Head of caudate nucleus (tissue), 42 donors: ENCODE measurements at places on chromosomes 5 and 9.
A peak's percentile ranks its signal among the peaks of the same experiment; 100 is the strongest.

DNA sequence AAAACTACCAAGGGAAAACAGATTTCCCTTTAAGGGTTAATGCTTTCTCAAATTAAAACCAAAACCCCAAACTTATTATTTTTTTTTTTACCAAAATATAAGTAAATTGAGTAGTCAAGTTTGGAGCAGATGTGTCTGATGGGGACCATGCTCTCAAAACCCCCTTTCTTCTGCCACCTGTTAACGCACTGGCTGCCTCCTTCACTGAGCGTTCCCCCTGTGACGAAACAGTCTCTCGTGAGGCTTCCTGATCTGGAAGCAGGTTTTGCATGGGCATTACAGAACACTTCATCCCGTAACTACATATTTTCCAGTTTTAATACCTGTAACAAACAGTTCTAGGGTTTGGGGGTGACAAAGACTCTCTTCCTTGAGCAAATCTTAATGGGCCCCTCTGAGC, 59.4 kb downstream of the ANKH start:
- no peak for DNase-seq

DNA sequence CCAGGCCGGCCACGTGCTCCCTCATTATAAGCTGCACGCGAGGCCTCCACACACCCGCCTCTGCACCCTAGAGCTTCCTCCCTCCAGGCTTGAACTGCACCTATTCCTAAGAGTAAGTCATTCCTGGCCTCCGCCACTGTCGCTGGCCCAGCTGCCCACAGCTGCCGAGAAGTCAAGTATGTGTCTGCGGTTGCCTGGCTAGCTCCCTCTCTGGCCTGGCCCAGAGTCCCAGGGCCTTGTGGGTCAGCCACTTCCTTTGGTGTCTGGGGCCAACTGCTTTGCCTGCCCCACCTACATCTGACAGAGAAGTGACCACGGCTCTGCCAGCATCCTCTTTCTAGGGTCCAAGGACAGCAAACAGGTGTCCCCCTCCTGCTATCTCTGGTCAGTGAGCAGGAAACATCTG, 18.3 kb downstream of the ABO start:
- DNase-seq: no peak

GRCh38 chr5:95969651-95970358, 8.2 kb upstream of the ELL2 start:
- no peak for DNase-seq

DNA sequence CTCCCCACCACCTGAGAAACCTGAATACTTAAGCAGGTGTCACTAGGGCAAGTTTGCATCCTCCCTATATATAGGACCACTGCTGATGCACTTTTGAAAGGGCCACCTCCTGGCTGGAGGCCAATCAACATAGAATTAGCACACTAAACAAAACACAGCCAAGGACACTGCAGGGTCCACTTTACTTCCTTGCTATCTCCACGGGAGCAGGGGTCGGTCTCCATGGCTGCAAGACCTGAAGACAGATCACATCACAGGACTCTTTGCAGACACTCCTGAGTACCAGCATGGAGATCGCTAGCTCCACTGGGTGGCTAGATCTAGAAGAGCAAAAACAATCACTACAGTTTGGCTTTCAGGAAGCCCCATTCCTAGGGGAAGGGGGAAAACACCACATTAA, 72.3 kb downstream of the C9orf153 start:
- no peak for DNase-seq

DNA sequence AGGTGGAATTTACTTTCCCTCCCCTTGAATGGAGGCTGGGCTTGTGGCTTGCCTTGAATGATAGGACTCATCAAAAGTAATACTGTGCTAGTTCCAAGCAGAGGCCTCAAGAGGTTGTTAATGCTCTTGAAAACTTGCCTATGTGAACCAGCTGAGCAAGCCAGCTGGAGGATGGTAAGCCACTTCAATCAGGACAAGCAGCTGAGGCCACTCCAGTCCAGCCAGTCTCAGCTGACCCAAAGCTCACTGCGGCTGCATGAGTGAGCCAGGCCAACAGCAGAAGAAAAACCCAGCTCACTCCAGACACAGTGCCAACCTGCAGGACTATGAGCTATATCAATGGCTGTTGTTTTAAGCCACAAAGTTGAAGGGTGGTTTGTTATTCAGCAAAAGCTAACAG, 182.8 kb downstream of the MCTP1 start:
- no peak for DNase-seq

DNA sequence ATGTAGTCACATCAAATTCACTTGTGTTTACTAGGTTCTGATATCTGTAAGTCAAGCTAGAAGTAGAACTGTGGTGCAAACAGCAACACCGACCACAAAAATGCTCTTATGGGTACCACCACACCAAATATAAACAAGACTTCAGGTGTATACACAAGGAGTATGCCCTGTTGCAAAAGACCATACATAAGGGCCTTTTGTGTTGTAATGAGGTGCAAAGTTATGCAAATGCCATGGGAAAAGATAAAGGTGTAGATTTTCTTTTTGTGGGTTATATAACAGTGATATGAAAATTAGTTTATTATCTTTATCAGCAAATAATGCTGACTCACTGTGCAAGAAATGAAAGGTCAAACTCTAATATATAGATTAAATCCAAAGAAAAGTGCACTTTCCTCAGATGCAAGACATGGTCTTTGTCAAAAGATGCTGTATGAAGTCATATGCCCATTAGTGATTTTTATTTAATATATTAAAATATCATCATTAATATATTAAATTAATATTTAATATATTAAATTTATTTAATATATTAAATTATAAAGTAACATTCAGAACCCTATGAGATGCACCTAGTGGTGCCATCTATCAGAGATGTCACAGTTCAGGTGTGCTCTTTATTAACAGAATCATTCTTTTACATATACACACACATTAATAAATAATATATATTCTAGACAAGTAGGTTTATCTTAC, 26.7 kb upstream of the ALDH1A1 start:
- no peak for DNase-seq

GRCh38 chr5:36689225-36689624, 82.8 kb downstream of the SLC1A3 start:
- no peak for DNase-seq

DNA sequence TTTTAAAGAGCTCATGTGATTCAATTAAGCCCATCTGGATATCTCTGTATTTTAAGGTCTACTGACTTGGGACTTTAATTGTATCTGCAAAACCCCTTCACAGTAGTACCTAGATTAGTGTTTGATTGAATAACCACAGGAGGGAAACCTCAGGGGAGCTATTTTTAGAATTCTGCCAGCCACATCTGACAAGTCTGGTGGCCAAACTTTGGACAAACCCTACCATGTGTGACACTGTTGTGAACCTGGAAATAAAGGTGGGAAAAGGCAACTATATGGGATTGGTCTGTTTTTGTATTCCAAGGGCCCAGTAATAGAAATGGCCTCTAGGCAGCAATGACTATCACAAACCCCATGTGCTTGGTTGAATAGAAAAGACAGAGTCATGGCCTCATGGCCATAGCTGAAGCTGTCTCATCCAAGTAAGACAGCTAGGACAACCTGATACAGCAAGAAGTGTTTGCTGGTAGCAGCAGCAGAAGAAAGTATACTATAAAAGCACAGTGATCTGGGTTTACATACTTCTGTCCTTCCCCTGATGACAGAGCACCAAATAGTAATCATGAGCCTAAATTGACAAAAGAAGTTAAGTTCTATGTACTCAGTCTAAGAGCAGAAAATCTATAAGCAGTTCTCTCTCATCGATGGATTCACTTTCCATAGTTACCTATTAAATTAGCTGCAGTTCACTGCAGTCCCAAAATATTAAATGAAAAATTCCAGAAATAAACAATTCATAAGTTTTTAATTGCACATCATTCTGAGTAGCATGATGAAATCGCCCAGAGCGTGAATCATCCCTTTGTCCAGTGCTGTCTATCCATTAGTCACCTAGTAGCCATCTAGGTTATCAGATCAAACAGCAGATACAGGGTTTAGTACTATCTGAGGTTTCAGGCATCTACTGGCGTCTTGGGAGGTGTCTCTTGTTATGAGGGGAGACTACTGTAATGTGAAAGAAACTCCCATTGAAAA, 189.8 kb downstream of the ARHGAP26 start:
- no peak for DNase-seq

DNA sequence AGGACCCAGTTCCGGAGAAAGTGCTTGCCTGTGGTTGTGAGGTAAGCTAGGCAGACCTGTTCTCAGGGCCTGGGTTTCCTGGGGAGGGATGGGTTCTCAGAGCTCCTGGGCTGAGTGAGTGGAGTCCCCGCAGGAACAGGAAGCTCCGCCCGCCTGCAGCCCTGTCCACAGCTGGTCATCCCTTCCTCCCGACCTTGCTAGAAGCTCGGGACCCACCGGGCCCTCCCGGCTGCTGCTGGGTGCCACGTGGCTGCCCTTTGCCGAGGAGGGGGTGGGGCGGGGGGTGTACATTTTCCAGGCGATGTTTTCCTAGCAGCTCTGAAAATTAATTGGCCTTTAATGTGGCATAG, 198.1 kb downstream of the C9orf50 start:
- DNase-seq: no peak

- no peak for DNase-seq
Observed at GRCh38 chr5:144092508-144092907, 78.0 kb downstream of the YIPF5 start.

DNA sequence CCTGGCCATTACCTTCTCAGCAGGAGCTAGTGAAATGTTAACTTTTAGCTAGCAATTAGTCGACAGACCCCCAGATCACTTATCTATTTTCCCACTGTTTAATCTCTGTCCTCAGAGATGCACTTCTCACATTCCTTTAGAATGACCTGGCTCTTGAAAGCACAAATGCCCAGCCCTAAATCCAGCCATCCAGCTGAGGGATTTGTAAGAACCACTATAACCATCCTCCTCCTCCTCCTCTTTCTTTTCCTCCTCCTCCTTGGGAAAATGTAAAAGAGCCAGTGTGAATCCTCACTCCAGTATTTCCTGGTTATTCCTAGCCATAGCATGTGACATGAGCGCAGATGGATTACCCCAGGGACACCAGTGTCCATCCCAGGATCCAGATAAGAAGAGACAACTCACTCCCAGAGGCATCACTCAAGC, 124.3 kb downstream of the ENC1 start:
- no peak for DNase-seq

DNA sequence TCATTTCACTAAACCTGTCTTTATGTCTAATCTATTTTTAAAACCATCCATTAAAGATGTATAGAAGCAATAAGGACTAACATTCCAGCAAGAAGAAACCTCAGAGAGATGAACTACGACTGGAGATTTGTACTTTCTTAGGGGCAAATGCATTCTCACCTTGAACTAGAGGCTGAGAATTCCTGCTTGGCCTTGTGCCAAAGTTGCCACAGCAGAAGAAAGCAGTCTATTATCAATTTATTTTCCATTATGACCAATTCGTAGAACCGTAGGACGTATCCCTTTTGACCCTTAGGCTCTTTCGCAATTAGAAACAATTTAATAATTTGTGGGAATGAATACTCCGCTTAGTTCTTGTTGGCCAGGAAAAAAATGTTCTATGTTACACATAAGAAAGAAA, 1647.4 kb upstream of the CDH9 start:
- DNase-seq: no peak

- DNase-seq: no peak
Observed at GRCh38 chr5:33277061-33277650, 163.6 kb upstream of the TARS1 start.

GRCh38 chr9:125812403-125812802, 65.2 kb downstream of the PBX3 start:
- no peak for DNase-seq

- peak; percentile 54 for DNase-seq
Observed at GRCh38 chr9:93129286-93129685, 4.8 kb downstream of the NINJ1 start.

DNA sequence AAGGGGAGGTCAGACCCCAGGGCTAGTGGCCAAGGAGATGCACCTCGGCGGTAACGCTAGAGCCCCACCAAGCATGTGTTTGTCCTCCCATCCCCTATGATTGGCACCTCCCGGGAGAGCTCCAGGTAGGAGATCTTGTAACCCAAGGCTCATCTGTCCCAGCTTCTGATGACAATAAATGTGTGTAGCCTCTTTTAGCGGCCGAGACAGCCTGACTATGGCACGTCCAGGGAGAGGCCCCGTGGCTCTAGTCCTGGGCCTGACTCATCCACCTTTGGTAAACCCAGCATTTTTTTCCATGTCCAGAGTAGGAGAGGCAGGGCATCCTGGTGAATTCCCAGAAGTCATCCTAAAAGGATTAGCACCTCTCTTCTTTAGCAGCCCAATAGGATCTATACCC, 39.2 kb downstream of the IRF1 start:
- no peak for DNase-seq

- no peak for DNase-seq
Observed at GRCh38 chr9:92183449-92183848, 68.2 kb upstream of the SPTLC1 start.

- no peak for DNase-seq
Observed at GRCh38 chr5:157997991-157998504, 139.1 kb upstream of the CLINT1 start.

- no peak for DNase-seq
Observed at GRCh38 chr9:136949239-136949816, 2.7 kb upstream of the LCN12 start.

GRCh38 chr5:81544351-81545018, 150.6 kb upstream of the ACOT12 start:
- no peak for DNase-seq

DNA sequence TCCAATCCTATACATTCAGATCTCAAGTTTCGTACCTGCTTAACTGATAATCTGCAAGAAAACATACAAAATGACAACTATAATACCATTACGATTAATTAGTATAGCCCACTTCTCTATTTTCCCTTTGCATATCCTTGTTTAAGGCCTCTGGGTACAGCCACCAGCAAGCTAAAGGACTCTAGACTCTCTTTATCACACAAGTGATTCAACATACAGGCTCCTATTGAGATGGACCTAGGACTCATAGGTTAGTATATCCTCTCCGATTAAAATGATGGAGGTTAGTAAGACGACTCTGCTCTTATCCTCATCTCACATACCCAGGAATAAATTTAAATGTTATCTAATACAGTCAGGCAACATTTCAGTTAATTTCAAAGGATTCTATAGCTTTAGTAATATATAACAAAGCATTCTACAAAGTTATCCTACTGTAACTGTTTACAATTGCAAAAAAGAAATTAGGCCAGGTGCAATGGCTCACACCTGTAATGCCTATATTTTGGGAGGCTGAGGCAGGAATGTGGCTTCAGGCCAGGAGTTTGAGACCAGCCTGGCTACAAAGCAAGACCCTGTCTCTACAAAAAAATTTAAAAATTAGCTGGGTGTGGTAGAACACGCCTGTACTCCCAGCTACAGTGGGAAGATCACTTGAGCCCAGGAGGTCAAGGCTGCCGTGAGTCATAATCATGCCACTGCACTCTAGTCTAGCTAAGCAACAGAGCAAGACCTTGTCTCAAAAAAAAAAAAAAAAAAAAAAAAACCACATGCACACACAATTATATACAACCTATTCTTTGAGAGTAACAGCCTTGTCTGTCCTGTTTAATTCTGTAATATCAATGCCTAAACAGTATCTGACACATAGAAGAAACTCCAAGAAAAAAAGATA, 15.4 kb downstream of the HAUS6 start:
- no peak for DNase-seq

GRCh38 chr9:23254404-23255184, 571.4 kb downstream of the ELAVL2 start:
- DNase-seq: no peak
